ENCODE measurements at places on chromosomes 1 and 21. TPM values are rescaled to one million over a fixed set of nuclear protein-coding genes. Genes with fewer than 3 reads are reported as not detected.

SEMA4A gene
- 0.20 TPM for total RNA-seq

BCL2L15 gene
- total RNA-seq = not detected

PTGFRN gene
- 76.1 TPM for total RNA-seq

GRCh38 chr1:2953688-2954285 is 67.5 kb upstream of the ACTRT2 start:
- no peak for DNase-seq

DNA sequence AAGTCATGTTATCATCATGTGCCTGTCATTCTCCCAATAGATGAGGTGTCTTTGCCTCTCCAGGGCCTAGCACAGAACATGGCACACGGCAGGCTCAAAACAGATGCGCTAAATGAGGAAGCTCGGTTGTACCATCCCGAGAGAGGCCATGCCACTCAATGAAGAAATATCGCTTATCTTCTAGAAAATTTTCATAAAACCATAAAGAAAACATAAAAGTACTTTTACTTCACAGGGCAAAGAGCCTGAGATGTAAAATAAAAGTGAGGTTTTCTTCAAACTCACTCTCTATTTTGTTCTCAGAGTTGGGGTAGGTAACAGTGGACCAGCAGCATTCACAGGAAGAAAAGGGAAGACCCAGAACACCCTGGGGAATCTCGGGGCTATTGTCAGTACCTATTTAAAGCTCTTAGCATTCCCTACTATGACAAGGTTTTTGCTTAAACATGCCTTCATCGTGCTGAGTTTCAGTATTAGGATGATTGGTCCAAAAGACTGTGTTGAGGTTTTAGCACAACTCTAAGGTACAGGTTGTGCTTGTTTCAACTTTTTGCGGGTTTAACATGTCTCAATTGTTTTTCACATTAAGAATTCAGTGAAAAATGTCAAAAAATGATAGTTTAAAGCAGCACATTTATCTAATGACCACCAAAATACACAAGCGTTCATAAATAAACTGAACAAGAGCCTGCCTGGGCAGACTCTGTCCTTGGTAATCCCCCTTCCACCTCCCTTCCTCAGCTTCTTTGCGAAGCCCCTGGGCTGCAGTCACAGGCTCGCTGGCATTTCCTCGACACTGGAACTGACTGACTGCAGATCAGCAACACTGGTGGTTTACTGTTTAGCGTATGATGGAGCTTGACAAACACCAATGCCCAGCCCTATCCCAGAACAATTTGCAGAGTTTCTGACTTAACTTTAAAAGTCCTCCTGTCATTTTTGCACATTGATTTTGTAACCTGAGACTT is 55.6 kb downstream of the COQ8A start:
- DNase-seq = no peak
